ENCODE measurements at places on chromosomes 11 and 22.

GRCh38 chr11:27312110-27312509 lies 50.9 kb downstream of the CCDC34 start:
- H3K36me3 ChIP-seq = no peaks in the 10 kb centered on the region
- H3K27me3 ChIP-seq = no peaks in the 10 kb centered on the region
- no peak for DNase-seq
- H3K4me3 ChIP-seq = no peak overlapping the region
- H3K4me1 ChIP-seq = no peaks in the 10 kb centered on the region

DNA sequence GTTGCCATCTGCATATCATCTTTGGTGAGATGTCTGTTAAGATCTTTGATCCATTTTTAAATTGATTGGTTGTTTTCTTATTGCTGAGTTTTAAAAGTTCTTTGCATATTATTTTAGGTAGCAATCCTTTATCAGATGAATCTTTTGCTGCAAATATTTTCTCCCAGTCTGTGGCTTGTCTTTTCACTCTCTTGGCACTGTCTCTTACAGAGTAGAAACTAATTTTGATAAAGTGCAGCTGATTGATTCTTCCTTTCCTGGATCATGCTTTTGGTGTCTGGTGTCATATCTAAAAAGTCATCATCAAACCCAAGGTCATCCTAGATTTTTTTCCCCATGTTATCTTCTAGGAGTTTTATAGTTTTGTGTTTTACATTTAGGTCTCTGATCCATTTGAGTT lies 112.6 kb downstream of the NAT10 start:
- no peaks in the 10 kb centered on the region for H3K27me3 ChIP-seq
- no peaks in the 10 kb centered on the region for H3K36me3 ChIP-seq
- H3K4me3 ChIP-seq = no peak overlapping the region
- H3K4me1 ChIP-seq = no peaks in the 10 kb centered on the region
- no peak overlapping the region for H3K27ac ChIP-seq
- no peak for DNase-seq

DNA sequence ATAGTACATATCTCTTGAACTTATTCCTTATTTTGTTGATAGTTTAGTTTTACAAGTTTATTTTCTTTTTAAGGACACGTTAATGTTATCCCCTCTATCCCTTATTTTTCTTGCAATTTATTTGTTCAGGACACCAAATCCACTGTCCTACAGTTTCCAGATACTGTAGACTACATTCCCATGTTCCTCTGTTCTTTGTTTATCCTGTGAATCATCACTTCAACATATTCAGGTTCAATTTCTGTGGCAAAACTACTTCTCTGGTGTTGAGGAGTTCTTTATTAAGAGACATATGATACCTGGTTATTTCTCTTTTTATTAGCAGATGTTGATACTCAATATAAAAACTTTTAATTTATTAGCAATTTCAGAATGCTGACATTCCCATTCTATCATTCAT lies 72.8 kb upstream of the CLNS1A start:
- no peaks in the 10 kb centered on the region for H3K36me3 ChIP-seq
- H3K27ac ChIP-seq = no peak overlapping the region
- H3K4me1 ChIP-seq = no peaks in the 10 kb centered on the region
- H3K4me3 ChIP-seq = no peak overlapping the region
- H3K27me3 ChIP-seq = no peaks in the 10 kb centered on the region

DNA sequence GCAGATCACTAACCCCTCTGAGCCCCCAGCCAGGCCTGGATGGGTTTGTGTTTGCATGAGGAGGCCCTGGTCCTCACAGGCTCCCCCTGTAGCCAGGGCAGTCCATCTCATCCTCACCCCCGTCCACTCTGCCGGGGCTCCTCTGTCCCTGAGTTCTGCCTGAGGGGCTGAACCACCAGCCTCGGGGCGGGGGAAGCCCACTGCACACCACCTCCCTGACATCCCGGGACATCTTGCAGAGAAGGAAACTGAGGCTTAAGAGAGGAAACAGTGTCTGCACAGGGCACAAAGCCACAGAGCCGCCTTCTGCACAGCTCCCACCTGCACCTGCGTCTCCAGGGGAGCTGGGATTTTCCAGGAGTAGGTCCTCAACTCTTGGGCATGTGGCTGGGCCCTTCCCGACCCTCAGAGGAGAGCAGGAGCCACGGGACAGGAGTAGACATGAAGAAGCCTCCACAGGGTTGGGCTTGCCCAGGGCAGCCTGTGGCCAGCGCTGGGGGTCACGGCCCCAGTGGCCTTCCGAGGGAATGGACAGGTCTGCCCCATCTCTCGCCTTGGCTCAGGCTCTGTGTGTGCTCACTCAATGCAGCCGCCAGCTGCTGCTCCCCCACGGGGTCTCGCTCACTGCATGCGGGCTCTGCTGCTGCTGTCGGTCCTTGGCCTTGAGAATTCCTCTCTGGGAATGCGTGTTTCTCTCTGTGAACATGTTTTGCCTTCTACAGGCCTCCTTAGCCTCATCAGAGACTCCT lies 45.4 kb upstream of the CCDC188 start:
- no peaks in the 10 kb centered on the region for H3K36me3 ChIP-seq
- H3K4me3 ChIP-seq = no peak overlapping the region
- no peaks in the 10 kb centered on the region for H3K27me3 ChIP-seq
- no peak overlapping the region for H3K27ac ChIP-seq
- DNase-seq = no peak

GRCh38 chr11:20160425-20161229 lies at the start of gene DBX1:
Gene DBX1 (minus strand): TSS chr11:20160475. CDS start chr11:20160324, 151 bp downstream.
- DNase-seq = no peak
- H3K36me3 ChIP-seq = no peaks in the 10 kb centered on the region
- no peak within 1 kb of the TSS for H3K27ac ChIP-seq
- no peak within 1 kb of the TSS for H3K4me3 ChIP-seq

- H3K27me3 ChIP-seq = peaks cover 6% of the 10 kb centered on the region
- no peak for DNase-seq
- no peaks in the 10 kb centered on the region for H3K36me3 ChIP-seq
- H3K4me1 ChIP-seq = no peaks in the 10 kb centered on the region
Measured at GRCh38 chr22:49929211-49929979, 11.0 kb downstream of the CRELD2 start.

GRCh38 chr11:62806611-62807121 lies 1.4 kb upstream of the NXF1 start:
- no peak overlapping the region for H3K27ac ChIP-seq
- no peak overlapping the region for H3K4me3 ChIP-seq
- H3K36me3 ChIP-seq = peaks cover 4% of the 10 kb centered on the region
- DNase-seq = no peak
- H3K27me3 ChIP-seq = no peaks in the 10 kb centered on the region

GRCh38 chr11:70762810-70763209 lies 364.5 kb downstream of the CTTN start:
- no peaks in the 10 kb centered on the region for H3K36me3 ChIP-seq
- peaks cover 2% of the 10 kb centered on the region for H3K4me1 ChIP-seq
- no peaks in the 10 kb centered on the region for H3K27me3 ChIP-seq
- no peak overlapping the region for H3K27ac ChIP-seq
- no peak for DNase-seq
- H3K4me3 ChIP-seq = no peak overlapping the region

DNA sequence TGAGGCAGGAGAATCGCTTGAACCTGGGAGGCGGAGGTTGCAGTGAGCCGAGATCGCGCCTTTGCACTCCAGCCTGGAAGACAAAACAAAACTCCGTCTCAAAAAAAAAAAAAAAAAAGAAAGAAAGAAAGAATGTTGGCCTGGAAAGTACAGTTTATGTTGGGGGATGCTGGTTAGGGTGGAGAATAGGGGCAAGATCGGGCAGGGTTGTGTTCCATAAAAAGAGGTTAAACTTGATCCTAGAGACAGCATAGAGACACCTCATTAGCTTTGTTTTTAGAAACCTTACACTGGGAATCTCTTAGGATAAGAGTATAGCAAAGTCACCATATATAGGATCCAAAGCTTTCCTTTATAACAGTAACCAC lies 1.9 kb upstream of the FTH1 start:
- H3K4me3 ChIP-seq = no peak overlapping the region
- no peak overlapping the region for H3K27ac ChIP-seq
- DNase-seq = no peak
- peaks cover 16% of the 10 kb centered on the region for H3K4me1 ChIP-seq

DNA sequence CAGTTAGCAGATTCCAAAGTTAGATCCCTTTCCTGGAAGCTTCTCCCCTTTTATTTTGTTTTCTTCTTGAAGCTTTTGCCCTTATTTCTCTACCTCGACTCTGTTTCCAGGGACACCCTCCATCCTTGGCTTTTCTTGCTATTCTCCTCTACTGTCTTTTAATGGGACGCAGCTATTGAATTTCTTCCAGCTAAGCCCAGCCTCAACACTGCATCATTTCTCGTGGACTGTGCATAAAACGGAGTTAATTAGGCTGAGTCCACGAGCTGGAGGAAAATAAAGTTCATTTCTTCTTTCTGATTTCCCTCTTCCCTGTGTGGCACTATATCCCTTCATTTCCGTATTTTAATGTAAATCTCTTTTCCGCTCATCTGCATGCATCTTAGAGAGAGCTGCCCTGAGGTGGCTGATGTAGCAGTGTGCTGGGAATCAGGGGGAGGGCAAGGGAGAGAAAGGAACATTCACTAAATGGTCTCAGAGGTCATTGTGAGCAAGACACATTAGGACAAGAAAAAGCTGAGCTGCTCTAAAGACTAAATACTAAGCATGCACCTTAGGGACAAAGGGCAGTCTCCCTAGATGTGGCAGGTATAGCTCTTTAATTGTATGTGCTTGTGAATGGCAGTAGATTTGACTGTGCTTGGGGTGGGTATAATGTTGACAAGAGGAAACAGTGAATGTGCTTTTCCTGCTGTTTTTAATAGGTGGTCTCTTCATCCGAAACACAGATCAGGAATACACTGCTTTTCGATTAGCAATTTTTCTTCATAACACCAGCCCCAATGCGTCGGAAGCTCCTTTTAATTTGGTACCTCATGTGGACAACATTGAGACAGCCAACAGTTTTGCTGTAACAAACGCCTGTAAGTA lies 1.9 kb downstream of the GRIA4 start:
- H3K36me3 ChIP-seq = no peaks in the 10 kb centered on the region
- H3K4me3 ChIP-seq = peak overlapping the region; percentile 63
- no peak for DNase-seq
- H3K27me3 ChIP-seq = no peaks in the 10 kb centered on the region
- peaks cover 3% of the 10 kb centered on the region for H3K4me1 ChIP-seq

- H3K27ac ChIP-seq = no peak overlapping the region
- H3K4me1 ChIP-seq = 0 out of 2 replicates have a peak, but pooled peaks cover 2% of the 10 kb centered on the region
- H3K27me3 ChIP-seq = no peaks in the 10 kb centered on the region
- no peaks in the 10 kb centered on the region for H3K36me3 ChIP-seq
- no peak overlapping the region for H3K4me3 ChIP-seq
- DNase-seq = no peak
Measured at GRCh38 chr11:68445531-68446035, 15.0 kb upstream of the PPP6R3 start.

DNA sequence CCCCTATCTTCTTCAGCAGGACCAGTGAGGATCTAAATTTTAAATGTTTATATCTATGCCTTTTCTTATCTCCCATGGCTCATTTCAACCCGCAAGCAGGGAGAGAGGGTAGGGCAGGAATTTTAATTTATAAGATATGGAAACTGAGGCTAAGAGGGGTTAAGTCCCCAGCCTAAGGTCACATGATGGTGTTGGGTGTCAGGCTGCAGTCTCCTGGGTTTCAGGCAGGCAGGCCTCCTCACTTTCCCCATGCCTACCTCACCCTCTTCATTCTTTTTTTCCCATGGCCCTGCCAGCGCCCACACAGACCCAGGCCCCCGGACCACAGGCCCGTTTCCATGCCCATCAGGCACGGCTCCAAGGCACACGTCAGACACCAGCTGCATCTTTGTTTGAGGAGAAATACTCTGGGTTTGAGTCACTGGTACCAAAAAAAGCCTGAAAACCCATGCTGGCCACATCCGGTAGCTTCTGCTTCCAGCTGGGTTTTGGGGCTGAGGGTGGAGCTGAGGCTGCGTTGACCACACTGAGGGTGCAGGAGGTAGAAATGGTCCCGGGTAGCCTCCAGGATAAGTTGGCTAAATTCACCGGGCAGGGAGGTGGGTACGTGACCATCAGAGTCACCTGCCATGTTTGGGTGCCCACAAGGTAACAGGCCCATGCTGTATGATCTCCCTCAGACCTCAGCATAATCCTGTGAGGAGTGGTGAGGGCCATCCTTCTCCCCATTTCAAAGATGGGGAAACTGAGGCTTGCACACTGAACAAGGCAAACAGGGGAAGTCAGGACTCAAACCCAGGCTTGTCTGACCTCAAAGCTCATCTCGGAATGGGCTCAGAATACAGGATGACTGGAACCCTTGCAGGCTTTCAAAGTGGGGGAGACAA lies 7.5 kb downstream of the CRYBB1 start:
- no peak overlapping the region for H3K4me3 ChIP-seq
- H3K27me3 ChIP-seq = peaks cover 10% of the 10 kb centered on the region
- H3K36me3 ChIP-seq = no peaks in the 10 kb centered on the region
- no peak for DNase-seq

- no peak overlapping the region for H3K27ac ChIP-seq
- H3K4me1 ChIP-seq = no peaks in the 10 kb centered on the region
- H3K36me3 ChIP-seq = no peaks in the 10 kb centered on the region
- no peak overlapping the region for H3K4me3 ChIP-seq
- no peaks in the 10 kb centered on the region for H3K27me3 ChIP-seq
- DNase-seq = no peak
Measured at GRCh38 chr22:32735526-32735925, 66.0 kb upstream of the TIMP3 start.

DNA sequence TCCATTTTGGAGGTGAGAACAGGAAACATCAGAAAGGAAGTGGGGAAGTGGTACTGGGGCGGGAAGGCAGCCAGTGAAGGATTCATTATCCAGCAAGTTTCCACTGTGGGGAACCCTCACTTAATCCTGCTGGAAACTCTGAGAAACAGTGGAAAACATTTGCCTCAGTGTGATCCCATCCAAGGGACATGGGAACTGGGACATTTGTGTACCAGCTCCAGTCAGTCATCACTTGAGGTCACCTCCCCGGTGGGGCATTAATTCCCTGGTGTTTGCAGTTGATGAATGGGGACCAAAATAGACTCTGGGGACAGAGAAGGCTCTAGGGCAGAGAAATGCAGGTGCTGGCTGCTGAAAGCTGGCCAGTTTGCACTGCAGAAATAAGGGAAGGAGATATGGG lies 599.9 kb downstream of the BUD13 start:
- no peaks in the 10 kb centered on the region for H3K27me3 ChIP-seq
- H3K4me1 ChIP-seq = peaks cover 3% of the 10 kb centered on the region
- no peak overlapping the region for H3K4me3 ChIP-seq
- no peak overlapping the region for H3K27ac ChIP-seq
- no peak for DNase-seq

DNA sequence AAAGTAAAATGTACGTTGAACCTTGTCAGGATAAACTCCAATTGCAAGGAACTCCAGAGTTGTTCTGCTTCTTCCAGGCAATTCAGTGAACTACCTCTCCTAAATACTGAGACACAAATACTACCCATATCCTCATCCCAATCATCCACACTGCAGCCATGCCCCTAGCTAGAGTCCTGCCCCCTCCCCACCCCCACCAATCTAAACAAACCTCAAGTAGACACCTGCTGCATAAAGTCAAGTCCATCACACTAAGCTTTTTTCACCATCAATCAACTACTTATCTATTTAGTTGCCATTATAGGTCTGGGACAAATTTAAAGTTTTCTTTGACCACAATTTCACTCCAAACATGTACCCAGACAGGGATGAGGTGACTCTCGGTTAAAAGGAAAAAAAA lies 93.2 kb upstream of the APOA1 start:
- H3K27ac ChIP-seq = no peak overlapping the region
- H3K36me3 ChIP-seq = no peaks in the 10 kb centered on the region
- no peak for DNase-seq
- no peak overlapping the region for H3K4me3 ChIP-seq
- no peaks in the 10 kb centered on the region for H3K4me1 ChIP-seq

GRCh38 chr11:123590296-123590912 lies 64.0 kb downstream of the SCN3B start:
- H3K36me3 ChIP-seq = no peaks in the 10 kb centered on the region
- no peak overlapping the region for H3K4me3 ChIP-seq
- H3K27me3 ChIP-seq = no peaks in the 10 kb centered on the region
- no peak overlapping the region for H3K27ac ChIP-seq
- no peaks in the 10 kb centered on the region for H3K4me1 ChIP-seq

Measured in iPS DF 6.9 (cell line).